ENCODE measurements at places on chromosomes 4 and X. TPM values are rescaled to one million over a fixed set of nuclear protein-coding genes. Genes with fewer than 3 reads are reported as not detected.

GRCh38 chr4:3413217-3413671 lies 28.5 kb upstream of the HGFAC start:
- peak; percentile 42 for DNase-seq

- DNase-seq = peak; percentile 16
These were observed 58.1 kb upstream of the ADRA2C start for GRCh38 chr4:3708103-3708510.

- DNase-seq = no peak
These were observed 112.7 kb downstream of the ASMT start for GRCh38 chrX:1727531-1728027.

DNA sequence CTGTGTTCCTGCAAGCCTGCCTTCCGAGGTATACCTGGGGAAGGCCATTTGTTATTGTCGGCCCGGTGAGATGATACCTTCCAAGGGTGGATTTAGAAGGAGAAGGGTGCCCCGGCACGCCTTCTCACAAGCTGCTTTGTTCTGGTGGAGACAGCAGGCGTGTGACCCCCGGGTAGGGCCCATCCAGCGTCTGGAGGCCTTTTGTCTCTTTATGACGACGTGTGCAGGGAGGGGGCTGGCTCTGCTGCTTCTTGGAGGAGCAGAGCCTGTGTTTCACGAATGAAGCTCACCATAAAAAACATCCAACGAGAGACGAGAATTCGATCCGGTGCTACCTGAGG lies 45.3 kb downstream of the SHOX start:
- DNase-seq = no peak

GRCh38 chr4:173160871-173161270 lies 7.7 kb upstream of the GALNT7 start:
- DNase-seq = no peak

GRCh38 chr4:6157926-6158325 lies 42.4 kb downstream of the JAKMIP1 start:
- DNase-seq = peak; percentile 17

- DNase-seq = no peak
These were observed 107.3 kb downstream of the DTHD1 start for GRCh38 chr4:36388710-36389109.

GRCh38 chr4:85522277-85522676 lies 47.3 kb downstream of the ARHGAP24 start:
- DNase-seq = no peak

Gene NAT8L
- total RNA-seq = 0.24 TPM

Gene SEL1L3
- total RNA-seq = 51.7 TPM

Gene PDZD4
- 24.2 TPM for total RNA-seq

Gene IL15
- 6.7 TPM for total RNA-seq
